HT-29 (cell line): ENCODE measurements at places on chromosomes 2 and 18.

DNA sequence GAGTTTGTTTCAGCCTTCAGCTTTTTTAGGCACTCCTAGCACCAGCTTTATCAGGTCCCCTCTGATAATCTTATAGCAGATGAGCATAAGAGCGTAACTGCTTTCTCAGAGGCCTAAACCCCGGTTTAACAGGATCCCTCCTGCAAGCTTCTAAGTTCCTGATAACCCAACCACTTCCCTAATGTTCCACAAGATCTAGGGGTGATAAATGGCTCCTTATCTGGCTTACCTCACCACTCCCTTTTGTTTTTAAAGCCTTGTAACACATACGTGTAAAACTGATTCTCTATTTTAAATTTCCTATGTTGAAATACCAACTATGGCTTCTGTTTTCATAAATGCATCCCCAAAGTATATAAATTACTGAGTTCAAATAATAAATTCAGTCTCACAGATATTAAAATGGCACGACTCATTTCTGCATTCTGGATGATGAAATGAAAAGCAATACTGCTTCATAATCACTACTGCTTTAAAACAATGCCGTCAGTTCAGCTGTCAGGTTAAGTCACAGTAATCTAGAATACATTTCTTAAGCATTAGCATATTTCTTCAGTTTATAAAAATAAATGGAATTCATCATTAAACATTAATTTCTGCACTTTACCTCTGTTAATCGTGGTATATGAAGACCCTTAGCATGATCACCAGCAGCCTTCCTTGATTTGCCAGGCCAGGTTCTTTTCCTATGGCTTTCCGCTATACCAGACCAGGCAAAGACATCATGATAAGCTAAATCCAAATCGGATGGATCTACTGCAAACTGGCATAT is 126.3 kb downstream of the C2orf74 start:
- no peak for DNase-seq

DNA sequence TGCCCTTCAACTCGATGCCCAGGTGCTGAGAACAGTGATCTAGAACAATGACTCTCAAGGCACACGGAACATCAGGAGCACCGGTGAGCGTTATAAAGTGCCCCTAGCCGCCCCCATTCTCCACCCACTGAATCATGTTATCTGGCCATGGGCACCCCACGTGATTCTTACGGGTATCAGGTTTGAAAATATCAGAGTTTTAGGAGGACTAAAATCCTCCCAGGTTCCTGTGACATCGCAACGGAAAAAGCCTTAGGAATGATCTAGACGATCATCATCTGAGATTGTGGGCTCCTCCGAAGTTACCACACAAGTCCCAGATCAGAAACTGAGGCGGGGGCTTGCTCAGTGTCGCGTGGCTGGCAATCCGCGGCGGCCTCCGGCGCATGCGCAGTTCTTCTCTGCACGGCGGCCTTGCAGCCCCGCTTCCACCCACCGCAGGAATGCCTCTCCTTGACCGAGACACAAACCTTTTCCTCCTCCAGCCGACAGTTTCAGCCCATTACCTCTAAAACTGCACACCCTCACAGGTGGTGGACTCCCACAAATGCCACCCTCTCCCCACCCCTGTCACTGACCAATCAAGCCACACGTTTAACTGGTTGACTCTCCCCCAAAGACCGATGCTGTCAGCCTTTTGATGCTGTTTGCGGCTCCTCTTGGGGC is 5.8 kb upstream of the MRPL33 start:
- peak; percentile 75 for DNase-seq

DNA sequence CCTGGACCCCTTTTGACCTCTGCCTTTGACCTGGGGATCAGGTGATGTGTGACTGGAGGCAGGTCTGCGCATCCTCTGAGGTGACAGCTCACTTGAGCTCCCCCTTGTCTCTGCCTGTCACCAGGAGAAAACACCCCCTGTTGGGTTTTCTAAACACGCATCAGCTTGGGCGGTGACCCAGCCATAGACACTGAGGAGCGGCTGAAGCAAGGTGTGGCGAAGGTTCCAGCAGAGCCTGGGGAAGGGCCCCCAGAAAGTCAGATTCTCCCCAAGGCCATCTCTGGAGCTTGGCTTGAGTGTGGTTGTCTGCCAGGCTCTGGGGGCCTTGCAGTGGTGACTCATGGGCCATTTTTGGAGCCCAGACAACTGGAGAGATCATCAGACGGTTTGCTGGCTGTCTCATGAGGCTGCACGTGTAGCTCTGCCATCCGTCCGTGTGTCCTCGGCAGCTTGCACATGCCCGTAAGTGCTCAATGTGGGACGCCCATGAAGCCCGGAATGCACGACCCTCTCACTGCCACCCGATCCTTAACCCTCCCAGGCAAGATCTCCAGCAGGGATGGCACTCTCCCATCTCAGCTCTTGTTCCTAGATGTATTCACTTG is 29.4 kb downstream of the SIX3 start:
- no peak for DNase-seq

- DNase-seq: no peak
Measured at GRCh38 chr2:132766573-132766972, 96.6 kb upstream of the LYPD1 start.

GRCh38 chr2:127108090-127108523 is 1.2 kb upstream of the BIN1 start:
- DNase-seq: no peak

GRCh38 chr18:13446024-13446423 is 227.5 kb downstream of the LDLRAD4 start:
- no peak for DNase-seq

GRCh38 chr2:130768191-130768855 is 13.0 kb downstream of the AMER3 start:
- DNase-seq: no peak

GRCh38 chr2:143148757-143149156 is 19.5 kb downstream of the ARHGAP15 start:
- DNase-seq: no peak

GRCh38 chr2:168780669-168781071 is 21.8 kb upstream of the NOSTRIN start:
- DNase-seq: no peak
